ENCODE measurements at places on chromosomes 5 and 9.

DNA sequence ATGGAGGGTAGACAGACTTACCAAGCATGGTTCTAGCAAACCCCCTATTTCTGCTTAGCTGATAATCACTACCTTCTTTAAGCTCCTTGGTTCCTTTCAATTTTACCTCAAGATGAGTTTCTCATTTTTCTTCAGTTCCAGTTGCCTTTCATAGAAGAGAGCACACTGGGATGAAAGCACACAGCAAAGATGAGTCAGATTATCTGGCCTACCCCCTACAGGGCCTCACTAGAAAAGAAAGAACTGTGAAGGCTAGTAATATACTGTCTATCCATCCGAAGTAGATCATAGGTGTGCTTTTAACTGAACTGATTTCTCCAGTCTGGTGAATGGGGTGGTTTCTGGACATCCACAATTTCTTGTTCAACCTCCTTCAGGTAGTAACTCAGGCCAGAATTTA is 122.5 kb downstream of the TRPM3 start:
- DNase-seq = peak; percentile 19

- DNase-seq = no peak
These were observed 171.8 kb downstream of the OLFM1 start for GRCh38 chr9:135259273-135259672.

GRCh38 chr5:120236360-120236759 is 227.7 kb upstream of the PRR16 start:
- no peak for DNase-seq

DNA sequence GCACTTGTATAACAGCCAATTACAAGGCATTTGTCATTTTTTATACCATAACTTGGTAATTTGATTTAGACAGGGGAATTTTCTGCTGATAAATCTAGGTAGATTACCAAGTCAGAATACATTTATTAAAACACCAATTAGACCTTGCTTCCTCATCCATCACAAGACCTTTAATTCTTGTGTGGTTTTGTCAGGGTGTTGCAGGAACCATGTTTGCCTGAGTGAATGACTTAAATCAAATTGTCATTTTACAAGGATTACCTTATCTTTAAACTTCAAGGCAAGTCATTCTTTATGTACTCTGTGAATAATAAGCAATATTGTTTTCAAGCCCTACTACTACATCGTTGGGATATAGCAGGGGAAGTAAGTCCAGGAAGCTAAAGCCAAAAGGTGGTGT is 257.7 kb downstream of the KCTD16 start:
- DNase-seq = no peak

DNA sequence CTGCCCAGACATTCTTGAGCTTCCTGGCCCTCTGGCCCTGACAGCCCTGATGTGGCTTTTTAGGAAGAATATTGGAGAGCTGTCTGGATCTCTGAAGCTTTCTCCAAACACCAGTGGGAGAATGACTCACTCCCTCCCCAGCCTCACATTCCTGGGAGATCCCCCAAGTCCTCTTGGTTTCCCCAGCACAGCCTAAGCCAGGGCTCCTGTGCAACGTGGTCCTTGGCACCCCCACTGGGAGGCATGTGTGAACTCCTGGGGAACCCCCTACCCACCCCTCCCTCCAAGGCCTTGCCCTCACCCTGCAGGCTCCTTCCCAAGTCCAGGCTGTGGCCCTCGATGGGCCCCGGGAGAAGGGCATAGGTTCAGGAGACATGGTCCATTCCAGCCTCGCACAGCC is 12.7 kb downstream of the GLIPR2 start:
- DNase-seq = peak; percentile 68

DNA sequence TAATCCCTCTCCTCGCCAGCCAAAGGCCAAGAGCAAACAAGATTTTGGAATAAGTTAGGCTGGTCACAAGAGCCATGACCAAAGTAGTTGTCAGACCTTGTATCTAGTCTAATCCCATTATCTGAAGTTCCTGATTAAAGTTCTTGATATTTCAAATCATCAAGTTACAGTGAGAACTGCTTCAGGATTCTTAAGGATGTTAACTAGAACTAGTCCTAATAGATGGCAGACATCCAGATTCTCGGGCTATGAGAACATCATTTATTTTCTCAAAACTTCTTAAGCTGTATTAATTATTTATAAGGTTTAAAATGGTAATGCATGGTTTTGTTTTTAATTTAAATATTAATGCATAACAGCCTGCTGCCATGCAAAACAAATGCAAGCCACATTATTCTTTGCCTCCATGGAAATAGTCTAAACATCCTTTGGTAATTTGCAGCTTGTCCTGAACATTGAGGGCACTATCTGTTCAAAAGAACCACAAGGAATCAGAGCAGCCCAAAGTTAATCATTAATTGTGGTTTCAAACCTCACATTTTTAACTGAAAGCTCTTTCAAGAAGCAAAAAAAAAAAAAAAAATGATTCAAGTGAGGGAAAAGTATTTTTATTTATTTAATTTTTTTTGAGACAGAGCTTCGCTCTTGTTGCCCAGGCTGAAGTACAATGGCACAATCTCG is 95.1 kb downstream of the TTC39B start:
- DNase-seq = peak; percentile 36

- DNase-seq = no peak
These were observed 228.0 kb downstream of the NTRK2 start for GRCh38 chr9:84897362-84898094.

- no peak for DNase-seq
These were observed 73.1 kb upstream of the IL7R start for GRCh38 chr5:35783551-35783950.

DNA sequence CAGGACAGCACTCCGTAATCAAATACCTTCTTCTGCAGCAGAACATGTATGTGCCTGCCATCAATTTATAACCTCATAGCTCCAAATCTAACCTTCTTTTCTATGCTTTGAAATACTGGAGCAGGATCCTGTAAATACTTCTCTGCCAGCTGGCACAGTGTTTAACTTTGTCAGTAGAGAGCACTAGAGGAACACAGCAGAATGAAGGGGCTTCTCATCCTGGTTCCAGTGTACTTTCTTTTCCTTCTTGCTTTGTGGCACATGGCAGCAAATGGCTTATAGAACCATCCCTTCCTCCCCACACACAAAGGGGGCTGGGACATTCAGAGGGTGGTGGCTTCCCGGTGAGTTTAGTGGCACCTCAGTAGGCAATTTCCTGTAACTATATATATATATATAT is 3.8 kb upstream of the FBXW11 start:
- peak; percentile 10 for DNase-seq

DNA sequence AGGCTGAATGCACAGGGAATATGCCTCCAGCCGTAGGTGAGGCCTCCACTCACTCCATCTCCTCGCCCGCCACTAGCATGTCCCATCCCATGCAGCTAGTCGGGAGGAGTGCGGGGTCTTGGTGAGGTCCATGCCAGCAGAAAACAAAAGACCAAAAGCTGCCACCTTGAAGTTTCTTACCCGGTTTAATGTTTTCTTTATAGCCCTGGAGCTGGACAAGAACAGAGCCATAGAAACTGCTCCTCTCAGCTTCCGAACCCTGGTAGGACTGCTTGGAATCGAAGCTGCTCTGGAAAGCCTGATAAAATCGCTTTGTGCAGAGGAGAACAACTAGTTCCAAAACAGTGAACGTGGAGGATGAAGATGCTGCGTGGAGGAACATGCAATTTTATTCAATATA is 57.1 kb downstream of the IPPK start:
- DNase-seq = no peak

DNA sequence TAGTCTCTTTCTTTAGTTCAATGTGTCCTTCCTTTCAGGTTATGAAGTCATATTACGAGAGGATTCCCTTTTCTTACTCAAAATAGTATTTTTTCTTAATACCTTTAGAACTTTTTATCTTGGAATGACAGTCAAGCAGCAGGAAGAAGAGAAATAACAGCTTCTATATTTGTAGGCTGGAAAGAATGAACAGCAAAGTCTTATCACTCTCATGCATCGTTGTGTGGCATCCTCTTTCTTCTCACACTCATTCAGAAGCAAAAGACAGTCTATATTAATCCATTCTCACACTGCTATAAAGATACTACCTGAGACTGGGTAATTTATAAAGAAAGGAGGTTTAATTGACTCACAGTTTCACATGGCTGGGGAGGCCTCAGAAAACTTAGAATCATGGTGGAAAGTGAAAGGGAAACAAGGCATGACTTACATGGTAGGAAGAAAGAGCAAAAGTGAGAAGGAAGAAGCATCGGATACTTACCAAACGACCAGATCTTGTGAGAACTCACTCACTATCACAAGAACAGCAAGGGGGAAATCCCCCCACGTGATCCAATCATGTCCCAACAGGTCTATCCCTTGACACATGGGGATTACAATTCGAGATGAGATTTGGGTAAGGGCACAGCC is 1646.1 kb upstream of the CDH6 start:
- DNase-seq = no peak

GRCh38 chr9:84701801-84702200 is 32.3 kb downstream of the NTRK2 start:
- no peak for DNase-seq

DNA sequence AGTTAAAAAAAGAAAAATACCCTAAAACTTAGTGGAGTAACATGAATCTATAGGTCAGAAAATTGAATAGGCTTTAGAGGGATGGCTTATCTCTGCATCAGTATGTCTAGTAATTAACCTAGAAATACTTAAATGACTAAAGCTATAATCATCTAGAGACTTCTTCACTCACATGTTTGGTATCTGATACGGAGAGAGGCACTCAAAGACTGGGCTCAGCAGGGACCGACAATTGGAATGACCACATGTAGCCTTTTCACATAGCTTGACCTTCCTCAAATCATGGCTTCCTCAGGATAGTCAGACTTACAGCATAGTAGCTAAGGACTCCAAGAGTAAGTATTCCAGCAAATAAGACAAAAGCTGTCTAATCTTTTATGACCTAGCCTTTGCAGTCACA is 105.3 kb upstream of the RORB start:
- DNase-seq = no peak

DNA sequence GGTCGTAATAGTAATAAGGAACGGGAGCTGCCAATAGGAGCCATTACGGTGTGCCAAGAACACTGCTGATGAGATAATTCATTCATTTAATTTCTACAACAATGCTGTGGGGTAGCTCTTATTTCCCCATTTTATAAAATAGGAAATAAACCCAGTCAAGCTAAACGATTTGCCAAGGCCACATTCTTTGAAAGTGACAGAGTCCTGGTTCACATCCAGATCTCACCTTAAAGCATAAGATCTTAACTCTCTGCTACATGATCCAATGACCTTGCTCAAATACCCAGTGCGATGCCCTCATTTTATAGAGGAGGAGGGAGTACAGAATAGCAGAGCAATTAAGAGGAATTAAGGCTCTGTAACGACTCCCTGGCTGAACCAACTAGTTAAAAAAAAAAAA is 5.0 kb downstream of the PDE6A start:
- peak; percentile 19 for DNase-seq

DNA sequence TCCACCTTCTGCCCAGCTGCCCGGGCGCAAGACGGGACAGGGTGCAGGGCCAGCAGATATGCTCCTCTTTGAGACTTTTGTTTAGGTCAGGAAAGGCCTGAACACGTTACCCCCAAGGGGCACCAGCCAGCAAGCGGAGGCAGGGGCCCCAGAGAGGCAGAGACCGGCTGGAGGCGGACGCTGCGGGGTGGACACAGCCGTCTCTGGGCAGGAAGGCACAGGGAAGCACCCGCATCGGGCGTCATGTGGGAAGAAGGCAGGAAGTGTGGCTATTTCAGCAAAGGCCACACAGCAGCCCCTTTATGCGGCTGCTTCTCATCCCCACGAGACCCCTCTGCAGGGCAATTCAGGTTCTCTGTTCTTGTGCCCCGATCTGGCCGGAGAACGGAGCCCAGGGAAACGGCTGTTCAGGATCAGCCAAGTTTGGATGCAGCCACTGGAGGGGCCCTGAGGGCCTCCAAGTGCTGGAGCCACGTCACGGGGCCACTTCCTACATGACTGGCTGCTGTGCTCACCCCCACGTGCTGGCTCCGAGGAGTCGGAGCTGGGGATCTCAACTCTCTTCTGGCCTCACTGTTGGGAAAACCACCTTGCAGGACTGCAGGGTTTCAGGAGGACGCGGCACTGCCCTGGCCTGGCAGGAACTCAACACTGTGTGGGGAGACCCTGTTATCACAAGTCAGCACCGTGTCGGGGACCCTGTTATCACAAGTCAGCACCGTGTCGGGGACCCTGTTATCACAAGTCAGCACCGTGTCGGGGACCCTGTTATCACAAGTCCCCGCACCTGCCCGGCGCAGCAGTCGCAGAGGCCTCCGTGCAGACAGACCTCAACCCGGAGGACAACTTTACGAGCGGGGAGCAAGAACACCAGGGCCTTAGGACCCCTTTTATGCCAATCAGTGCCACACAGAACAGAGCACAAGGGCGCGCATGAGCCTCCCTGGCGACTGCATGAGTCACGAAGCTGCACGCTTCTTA is 44.4 kb downstream of the SLC12A7 start:
- no peak for DNase-seq

GRCh38 chr5:95949810-95950209 is 11.8 kb downstream of the ELL2 start:
- DNase-seq = no peak

Measured in adipocyte (in vitro differentiated cells).